Amygdala (tissue), 56 donors: ENCODE measurements at places on chromosomes 1 and 21.

GRCh38 chr1:208312706-208313105, 68.5 kb upstream of the PLXNA2 start:
- no peak for DNase-seq

DNA sequence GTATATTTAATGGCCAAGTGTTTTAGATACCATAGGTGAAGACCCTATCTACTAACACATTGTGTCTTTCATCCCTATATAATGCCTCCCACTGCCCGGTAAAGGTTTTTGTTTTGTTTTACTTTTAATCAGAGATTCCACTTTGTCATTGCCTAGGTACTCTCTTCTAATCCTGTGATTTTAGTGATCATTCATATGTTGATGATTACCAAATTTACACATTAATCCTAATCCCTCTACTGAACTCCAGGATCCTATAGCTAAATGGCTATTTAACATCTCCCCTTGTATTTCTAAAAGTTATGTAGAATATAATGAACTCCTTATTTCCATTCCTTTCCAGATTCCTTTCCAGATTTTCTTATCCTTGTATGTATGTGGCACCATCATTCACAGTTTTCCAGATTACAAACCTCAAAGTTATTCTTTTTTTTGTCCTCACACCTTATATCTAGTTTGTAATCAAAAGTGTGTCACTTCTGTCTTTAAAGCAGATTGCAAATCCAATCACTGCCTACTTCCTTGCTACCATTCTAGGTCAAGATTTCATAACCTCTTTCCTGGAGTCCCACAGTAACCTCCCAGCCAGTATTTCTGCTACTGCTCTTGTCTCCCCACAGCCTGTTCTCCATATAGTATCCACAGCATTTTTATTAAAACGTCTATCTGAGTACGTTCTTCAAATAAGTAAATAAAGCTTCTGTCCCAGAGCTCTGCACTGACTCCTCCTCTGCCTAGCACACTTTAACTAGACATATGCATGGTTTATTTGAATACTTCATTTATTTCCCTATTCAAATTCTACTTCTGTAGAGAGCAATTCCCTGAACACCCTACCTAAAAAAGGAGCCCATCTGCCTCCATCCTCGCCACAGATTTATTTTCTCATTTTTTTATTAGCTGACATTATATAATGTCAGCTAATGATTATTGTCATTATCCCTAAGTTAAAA, 157.8 kb downstream of the KCNT2 start:
- no peak for DNase-seq

GRCh38 chr1:183080406-183080805, 57.2 kb downstream of the LAMC1 start:
- no peak for DNase-seq

- DNase-seq: no peak
Observed at GRCh38 chr1:57868239-57868638, 444.4 kb upstream of the DAB1 start.

DNA sequence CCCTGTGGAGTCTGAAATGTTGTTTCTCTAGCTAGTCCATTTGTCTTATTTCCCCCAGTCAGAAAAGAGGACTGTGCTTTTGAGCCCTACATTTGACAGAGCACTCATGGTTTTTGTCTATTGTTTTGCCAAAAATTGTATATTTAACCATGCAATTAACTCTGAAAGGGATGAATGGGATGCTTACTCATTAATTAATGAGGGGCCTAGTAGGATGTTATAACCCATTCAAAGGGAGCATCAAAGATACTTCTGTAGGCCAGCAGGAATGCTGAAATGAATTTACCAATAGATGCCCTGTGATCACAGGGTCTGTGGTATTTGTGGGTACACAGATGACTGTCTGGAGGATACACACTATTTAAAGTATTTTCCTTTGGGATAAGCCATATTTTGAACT, 147.7 kb downstream of the FCRL5 start:
- no peak for DNase-seq
